Stimulated activated CD4-positive, alpha-beta T cell treated with anti-CD3 and anti-CD28 coated beads, Interleukin-1b, Interleukin-23, amount 100 ng/mL, for 24 hours (primary cell): ENCODE measurements at places on chromosomes 3 and 15.
A peak's percentile ranks its signal among the peaks of the same experiment; 100 is the strongest.

DNA sequence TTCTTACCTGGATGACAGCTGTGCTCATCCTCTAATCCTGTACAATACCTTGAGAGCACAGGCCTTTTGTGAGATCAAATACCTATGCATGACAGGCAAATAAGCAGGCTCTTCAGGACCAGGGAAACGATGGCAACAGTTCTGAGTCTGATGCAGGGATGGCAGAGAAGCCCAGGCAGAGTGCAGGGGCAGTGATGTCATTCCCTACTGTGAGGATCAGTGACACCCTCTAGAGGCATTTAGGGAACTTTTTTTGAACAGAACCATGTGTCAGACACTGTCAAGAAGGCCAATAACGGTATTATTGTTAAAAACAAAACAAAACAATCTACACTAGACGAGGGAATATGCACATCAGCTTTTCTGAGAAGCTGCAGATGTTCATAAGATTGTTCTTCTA, 314.8 kb upstream of the CTDSPL start:
- DNase-seq, result no peak

DNA sequence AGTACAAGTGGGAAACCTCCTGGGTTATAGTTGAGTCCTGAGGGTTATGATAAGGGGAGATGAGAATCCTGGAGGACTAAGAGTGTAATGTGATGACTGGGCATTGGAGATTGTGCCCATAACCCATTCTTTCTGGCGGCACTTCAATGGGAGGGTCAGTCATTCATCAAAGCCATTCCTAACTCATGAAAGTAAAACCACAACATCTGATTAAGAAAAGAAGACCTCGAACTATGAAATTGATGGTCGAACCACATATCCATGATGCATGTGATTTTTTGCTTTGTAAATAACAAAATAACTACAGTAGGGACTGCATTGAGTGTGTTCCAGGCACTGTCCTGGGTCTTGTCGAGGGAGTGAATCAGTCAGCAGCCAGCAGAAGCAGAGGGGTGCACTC, 215.1 kb downstream of the SHQ1 start:
- no peak for DNase-seq

DNA sequence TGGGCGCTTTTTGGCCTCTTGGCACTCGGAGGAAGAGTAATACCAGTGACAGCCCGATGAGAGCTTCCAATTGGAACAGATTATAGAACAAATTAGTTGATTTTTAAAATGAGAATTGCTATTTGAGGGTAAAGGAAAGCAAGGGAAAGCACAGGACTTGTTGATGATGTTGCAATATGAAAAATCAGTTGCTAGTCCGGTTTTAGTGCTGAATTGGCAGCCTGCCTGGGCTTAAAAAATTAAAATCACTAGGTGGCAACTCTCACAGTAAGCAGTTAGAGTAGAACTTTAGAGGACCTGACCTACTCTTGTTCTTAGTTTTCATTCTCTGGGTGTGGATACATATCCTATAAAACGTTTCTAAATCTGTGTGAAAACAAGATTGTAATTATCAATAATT, 2.1 kb upstream of the SCAANT1 start:
- no peak for DNase-seq

DNA sequence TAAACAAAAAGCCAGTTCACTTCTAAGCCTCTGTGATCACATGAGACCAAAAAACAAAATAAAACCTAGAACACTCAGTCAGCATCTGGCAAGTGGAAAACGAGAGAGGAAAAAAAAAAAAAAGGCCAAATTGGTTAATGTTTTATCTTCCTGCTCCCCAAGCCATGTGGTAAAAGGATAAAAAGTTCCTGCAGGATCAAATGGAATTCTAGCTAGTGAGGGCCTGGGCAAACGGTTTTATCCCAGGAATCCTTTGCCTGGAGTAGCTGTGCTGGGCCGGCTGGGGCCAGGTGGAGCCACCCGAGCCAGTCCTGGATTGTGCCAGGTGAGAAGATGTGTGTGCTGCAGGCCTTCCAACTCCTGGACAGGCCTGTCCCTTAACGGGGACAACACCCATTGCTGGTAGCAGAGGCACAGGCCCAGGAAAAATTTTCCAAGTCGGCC, 13.2 kb downstream of the SMAD6 start:
- no peak for DNase-seq

- no peak for DNase-seq
These were observed 20.4 kb upstream of the PARL start for GRCh38 chr3:183904833-183905780.

- no peak for DNase-seq
These were observed 53.1 kb downstream of the HEG1 start for GRCh38 chr3:125002414-125003368.

- DNase-seq, result no peak
These were observed 196.5 kb upstream of the ATP11B start for GRCh38 chr3:182596676-182597410.

DNA sequence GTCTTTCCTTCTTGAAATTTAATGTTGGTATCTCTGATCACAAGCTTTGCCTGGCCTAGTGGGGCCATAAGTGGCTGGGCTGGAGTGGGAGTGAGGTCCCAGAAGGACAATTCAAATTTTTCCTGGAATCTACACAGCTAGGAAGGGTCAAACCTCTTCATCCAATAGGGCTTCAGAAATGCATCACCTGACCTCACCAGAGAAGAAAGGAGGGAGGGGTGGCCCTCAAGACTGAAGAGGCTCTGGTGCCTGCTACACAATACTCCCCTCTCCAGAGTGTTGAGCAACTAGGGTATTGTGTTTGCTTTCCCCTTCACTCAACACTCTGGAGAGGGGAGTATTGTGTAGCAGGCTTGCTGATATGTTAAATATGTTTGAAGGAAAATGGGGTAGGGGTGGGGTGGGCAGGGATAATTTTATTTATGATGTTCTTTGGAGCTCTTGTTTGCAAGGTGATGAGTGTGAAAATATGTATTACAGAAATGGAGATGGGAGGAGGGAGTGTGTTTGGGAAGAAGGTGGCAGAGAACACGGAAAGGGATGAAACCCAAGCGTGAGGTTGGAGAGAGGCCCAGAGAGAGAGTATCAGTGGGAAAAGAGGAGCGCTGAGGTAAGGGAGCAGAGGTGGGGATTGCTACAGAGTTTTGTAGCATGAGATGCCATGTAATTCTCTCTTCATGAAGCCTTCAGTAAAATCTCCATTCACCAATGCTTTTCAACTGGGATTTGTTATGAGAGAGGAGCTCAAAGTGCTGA, 5.7 kb upstream of the KLHL24 start:
- no peak for DNase-seq

DNA sequence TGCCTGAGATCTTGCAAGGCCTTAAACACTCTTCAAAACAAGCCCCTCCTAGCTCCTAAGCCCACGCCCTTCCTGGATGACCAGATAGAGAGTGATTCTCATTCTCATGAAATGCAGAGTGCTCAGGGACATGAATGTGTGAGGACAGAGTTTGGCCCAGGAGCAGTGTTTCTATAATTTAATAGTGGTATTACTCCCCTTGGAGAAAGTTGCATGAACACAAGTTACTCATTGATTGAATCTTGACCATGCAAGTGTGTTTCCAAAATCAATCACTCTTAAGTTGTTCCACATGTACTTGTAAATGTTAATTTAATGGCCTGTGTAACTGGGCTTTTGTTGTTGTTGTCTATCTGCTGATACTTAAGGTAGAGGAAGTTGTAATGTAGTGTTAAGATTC, 181.6 kb downstream of the ADAMTSL3 start:
- no peak for DNase-seq

DNA sequence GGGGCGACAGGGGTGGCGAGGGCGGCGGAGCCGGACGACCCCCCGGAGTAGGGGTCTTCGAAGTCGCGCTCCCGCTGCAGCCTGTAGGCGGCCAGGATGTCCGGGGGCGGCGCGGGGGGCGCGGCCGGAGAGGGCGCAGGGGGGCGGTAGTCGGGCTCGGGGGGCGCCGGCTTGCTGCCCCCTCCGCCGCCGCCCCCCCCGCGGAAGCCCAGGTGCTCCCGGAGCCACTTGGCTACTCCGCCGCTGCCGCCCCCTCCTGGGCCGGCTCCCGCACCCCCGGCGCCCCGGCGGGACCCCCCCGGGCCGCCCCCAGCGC, 230 bp downstream of the SHF start:
- no peak for DNase-seq

GRCh38 chr15:32898414-32898813, 180.6 kb downstream of the GREM1 start:
- no peak for DNase-seq

DNA sequence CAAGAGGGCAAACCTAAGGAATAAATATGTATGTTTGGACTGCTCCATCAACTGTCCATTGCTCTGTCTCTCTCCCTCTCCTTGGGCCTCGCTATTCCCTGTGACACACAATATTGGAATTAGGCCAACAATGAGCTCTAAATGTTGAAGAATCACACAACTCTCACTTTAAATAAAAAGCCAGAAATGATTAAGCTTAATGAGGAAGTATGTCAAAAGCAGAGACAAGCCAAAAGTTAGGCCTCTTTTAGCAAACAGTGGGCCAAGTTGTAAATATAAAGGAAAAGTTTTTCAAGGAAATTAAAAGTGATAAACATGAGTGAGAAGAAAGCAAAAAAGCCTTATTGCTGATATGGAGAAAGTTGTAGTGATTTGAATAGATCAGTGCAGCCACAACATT, 141.0 kb downstream of the VGLL3 start:
- DNase-seq, result no peak

DNA sequence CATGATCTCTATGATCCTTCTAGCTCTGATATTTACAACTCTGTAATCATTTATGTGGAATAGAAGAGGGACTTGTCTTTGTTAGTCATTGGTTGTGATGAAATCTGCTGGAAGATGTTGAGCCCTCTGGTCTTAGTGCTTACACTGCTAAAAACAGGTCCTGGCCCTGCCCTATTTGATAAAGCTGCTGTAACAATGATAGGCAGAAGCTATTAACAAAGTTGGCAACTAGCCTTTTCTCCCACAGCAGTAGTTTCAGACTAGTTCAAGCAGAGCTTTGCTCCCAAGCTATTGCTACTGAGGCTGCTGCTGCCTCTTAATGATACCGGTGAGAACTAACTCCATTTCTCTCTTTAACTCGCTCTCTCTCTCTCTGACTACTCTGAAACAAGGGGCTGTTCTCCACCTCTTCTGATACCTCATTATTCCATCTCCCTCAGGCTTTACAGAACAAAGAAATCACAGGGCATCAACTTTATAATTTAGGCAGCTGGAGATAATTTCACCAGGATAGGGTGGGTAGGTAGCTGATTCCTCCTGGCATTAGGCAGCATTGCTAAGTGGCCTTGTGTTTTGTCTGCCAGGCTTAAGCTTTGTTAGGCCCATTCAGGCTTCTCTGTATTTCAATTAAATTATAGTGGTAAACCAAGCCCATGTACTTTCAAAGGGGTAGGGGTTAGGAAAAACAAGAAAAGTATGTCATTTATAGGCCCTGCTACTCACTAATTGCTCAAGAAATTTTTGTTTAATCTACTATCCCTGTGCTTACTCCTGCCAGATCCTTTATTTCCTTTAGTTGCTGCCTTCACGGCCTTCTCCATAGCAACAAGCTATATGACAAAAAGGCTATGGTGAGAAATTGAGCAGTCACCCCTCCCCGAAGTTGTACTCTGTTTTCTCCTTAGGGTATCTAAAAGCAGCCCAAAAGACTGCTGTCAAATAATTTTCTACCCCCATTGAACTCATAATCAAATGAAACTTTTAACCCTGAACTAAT, 139.6 kb downstream of the RBPMS2 start:
- DNase-seq, result no peak

DNA sequence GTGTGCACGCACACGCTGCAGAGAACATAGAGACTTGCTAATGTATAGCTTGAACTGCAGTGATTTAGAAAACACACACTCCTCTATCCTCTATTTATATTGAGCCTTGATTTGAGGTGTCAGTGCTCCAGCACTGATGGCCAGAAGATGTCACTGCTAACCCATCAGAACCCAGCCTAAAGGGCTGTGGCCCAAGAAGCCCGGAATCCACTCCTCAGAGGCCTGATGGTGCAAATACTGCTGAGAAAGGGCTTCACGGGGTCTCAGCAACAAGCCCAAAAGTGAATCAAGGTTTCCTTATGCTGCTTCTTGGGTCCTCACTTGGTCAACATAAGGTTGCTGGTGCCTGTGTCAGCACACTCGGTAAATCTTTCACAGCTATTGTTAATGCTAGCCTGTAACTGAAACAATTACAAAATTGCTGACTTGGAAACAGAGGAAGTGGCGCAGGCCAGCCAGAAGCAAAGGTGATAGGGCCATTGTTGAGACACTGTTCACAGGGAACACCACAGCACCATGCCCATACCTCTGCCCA, 60.3 kb downstream of the HEG1 start:
- DNase-seq, result peak; percentile 8

GRCh38 chr3:64340641-64341101, 115.4 kb upstream of the PRICKLE2 start:
- no peak for DNase-seq

GRCh38 chr3:57077630-57078343, 17.3 kb downstream of the SPATA12 start:
- DNase-seq, result no peak

GRCh38 chr3:73516631-73517030, 108.1 kb downstream of the PDZRN3 start:
- DNase-seq, result no peak

DNA sequence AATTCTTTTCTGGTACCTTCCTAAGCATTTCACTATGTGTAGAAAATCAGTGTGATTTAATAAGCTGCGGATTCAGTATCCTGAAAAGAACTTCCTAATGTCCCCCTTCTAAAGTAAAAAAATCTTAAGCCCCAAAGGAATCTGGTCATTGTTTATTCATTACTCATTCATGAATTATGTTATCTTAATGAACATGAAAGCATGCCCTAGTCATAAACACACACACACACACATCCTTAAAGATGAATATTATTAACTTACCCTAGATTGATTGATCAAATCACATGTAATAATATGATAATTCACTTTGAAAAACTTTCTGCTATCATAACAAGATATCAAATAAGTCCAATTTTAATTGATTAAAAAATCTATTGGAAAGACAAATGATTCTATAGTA, 96.4 kb upstream of the BFSP2 start:
- DNase-seq, result no peak

DNA sequence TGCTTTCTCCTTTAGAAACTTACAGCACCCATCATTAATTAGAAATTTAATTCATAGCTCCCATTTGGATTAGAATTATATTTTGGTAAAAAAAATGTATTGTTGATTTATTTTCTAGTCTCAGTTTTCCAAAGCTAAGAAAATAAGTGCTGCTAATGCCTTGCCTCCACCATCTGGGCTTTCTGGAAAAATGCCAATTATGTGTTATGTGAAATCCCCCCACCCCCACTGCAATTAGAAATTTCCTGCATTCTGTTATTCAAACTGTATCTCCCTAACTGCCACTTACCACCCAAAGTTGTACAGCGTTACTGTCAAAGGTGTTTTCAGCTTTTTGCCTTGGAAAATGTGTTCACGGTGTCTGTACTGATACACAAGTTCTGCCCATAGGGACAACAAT, 617.2 kb upstream of the UBE2E2 start:
- no peak for DNase-seq

DNA sequence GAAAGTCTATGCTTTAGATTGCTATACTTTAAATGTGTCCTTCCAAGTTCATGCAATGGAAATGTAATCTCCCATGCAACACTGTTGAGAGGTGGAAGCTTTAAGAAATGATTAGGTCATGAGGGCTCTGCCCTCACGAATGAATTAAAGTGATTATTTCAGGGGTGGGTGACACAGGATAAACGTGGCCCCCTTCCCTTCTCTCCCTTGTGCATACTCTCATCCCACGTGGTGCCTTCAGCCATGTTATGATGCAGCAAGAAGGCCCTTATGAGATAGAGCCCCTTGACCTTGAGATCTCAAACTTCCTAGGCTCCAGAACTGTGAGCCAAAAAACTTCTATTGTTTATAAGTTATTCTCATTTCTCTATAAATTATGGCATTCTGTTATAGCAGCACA, 183.3 kb downstream of the TNIK start:
- no peak for DNase-seq
